ENCODE measurements at places on chromosomes 5 and 9.

DNA sequence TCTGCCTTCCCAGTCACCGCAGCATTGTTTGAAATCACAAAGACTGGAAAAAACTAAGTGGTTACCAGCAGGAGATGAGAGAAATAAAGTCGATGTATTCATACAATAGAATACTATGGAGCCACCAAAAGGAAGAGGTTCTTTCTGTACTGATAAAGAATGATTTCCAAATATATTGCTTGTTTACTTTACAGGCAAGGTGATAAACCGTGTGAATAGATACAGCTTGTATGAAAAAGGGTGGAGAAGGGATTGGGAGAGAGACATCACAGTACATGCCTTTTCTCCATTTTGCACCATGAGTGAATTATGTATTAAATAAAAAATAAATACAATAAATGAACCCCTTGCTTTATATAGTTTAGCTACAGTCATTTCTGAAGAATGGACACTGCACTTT lies 91.7 kb downstream of the RFK start:
- no peak for DNase-seq

GRCh38 chr9:68446836-68447235 lies 90.4 kb downstream of the PGM5 start:
- no peak for DNase-seq

- no peak for DNase-seq
Observed at GRCh38 chr9:125910286-125910685, 163.1 kb downstream of the PBX3 start.

DNA sequence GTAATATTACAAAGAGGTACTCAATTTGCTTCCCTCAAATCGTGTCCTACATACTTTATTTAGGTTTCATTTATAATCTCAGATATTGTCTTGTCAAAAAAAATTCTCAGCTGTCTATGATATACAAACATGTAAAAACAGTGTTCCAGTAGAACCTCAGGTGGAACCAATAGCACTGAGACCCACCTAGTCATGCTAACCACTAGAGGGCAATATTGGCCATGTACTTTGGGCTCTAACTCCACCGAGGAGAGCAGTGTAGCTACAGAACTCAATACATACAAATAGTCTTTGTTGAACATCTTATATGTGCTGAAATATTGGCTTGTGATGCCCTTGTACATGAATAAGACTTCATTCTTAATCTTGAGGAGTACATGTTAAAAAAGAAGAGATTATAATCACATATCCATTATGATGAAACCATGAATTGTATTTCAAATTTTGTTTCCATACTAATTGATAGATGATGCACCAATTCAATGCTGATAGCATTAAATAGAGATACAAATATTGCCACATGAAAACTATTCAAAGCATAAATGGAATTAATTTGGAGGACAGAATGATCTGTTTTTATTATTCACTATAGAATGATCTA lies 71.2 kb upstream of the CNTLN start:
- DNase-seq, result peak; percentile 13

- DNase-seq, result no peak
Observed at GRCh38 chr5:1658665-1659064, 134.9 kb upstream of the LPCAT1 start.

DNA sequence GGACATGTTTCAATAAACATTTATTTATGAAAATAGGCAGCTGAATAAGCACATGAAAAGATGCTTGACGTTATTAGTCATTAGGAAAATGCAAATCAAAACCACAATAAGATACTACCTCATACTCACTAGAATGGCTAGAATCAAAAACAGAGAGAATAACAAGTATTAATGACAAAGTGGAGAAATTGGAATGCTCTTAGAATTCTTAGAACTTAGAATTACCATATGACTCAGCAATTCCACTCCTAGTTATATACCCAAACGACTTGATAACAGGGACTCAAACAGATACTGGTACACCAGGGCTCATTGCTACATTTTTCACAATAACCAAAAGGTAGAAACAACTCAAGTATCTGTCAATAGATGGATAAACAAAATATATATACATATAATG lies 15.1 kb upstream of the TRIM36 start:
- DNase-seq, result no peak

DNA sequence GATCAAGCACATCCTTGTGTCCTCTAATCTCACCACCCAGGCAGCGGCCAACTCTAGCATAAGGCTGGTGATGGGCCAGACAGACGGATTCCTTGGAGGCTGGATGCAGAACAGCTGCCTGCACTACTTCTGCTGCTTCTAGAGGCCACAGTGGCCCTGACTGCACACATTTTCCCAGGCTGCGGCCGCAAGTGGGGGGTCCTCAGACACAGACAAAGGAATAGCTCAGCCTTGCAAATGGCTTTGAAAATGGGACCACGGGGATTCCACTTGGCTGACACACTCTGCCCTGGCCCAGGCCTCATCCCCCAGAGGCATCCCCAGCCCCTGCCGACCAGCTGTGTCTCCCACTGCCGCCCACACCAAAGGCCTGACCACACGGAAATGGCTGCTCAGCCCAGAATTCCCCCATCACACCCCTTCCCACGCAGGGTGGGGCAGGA lies 540.8 kb downstream of the BNC2 start:
- no peak for DNase-seq

- DNase-seq, result no peak
Observed at GRCh38 chr5:173624282-173624681, 7.8 kb upstream of the BOD1 start.

GRCh38 chr5:161960314-161960713 lies 107.3 kb upstream of the GABRG2 start:
- DNase-seq, result no peak

DNA sequence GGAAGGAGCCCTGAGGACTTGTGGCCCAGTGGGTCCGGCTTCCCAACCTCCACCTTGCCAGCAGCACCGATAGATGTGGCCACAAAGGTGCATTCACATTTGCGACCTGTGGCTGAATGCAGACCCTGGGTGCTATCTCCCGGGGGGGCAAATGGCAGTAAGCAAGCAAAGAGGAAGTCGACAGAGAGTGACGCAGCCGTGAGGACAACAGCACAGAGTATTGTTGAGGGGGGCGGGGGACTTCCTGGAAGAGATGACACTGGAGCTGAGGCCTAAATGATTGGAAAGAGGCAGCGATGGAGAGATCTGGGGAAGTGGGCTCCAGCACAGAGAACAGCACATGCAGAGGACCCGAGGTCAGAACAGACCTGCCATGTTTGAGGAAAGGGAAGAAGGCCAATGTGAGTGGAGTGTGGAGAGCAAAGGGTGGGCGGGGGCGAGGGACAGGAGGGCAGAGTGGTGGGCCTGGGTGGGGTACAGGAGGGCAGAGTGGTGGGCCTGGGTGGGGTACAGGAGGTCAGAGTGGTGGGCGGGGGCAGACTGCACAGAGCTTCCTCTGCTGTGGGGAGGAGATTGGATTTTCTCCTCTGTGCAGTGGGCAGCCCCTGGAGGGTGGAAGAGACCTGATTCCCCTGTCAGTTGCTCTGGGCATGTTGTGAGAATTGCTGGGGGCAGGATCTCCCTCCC lies 42.6 kb downstream of the ADAMTS2 start:
- DNase-seq, result no peak

DNA sequence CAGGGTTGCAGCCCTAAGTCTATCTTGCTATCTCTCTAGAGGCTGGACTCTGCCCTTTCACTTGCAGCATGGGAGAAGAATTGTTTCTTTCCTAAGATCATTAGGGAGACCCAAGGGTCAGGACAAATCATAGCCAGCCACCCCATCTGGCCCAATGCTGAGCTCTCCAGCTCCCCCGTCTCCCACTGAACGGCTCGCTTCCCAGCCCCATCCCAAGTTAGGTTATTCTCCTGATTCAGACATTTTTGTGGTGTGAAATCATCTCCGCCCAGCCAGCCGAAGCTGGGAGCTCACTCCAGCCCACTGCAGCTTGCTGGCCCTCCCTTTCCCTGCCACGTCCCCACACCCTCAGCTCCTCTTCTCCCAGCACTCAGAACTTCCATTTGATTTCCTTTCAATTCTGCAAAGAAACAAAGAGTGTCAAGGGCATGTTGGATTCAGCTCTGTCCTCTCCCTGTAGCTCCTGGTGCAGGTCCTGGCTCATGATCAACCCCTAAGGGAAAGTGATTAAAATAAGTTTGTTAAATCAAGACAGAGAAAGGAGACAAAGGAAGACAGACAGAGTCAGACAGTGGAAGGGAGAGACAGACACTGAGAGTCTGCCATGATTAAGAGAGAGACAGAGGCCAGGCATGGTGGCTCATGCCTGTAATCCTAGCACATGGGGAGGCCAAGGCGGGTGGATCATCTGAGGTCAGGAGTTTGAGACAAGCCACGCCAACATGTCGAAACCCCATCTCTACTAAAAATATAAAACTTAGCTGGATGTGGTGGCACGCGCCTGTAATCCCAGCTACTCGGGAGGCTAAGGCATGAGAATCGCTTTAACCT lies 12.6 kb upstream of the SPARC start:
- DNase-seq, result peak; percentile 95

DNA sequence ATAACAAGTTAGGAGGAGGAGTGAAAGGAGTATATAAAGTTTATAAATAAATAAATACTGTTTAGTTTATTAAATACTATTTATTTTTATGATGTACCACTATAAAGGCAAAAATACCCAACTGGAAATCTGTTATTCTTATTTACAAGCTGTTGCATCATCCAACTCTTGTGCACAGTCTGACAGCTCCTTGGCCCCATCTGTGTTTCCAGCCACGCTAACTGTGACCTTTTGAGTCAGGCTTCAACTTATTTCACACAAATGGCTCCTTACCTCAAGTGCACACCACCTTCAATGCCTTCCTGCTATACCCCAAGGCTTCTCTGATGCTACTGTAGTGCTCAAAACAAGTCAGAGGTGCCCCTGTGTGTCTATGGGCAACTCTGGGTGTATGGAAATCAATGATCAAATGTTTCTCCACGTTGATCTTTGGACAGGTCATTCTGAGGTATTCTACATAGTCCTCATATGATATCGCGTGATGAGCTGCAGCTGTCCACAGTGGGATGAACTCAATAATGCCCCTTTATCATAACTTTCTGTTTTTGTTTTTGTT lies 303.2 kb upstream of the GRAMD2B start:
- DNase-seq, result no peak

Measured in AG09309 (cell line).